Cardiac ventricle fibroblast (primary cell): ENCODE measurements at places on chromosomes 4 and X. TPM values are rescaled to one million over a fixed set of nuclear protein-coding genes. Genes with fewer than 3 reads are reported as not detected.

Gene CENPVL1
- not detected in 2 replicates for total RNA-seq

Gene ARHGEF9
- 8.9 and 10.5 TPM in 2 replicates for total RNA-seq

Gene CLCN4
- total RNA-seq = 6.2 and 6.8 TPM in 2 replicates

Gene RHOXF1
- not detected in 2 replicates for total RNA-seq

Gene FGG
- total RNA-seq = not detected in 2 replicates

Gene GABRG1
- not detected in 2 replicates for total RNA-seq

Gene NPY1R
- total RNA-seq = 0.12 TPM in 1 of 2 replicates, not detected in the other

Gene PHKA1
- 9.4 and 10.2 TPM in 2 replicates for total RNA-seq

Gene CXCL5
- total RNA-seq = 2.9 and 3.4 TPM in 2 replicates

Gene SATL1
- total RNA-seq = not detected in 2 replicates

Gene SERTM2
- not detected in 2 replicates for total RNA-seq

Gene DTHD1
- not detected in 2 replicates for total RNA-seq

Gene LRRC66
- 0.34 and 0.81 TPM in 2 replicates for total RNA-seq

Gene P2RY10
- total RNA-seq = not detected in 2 replicates

Gene GCNA
- 0.69 and 5.6 TPM in 2 replicates for total RNA-seq

Gene NLGN4X
- 3.3 and 4.2 TPM in 2 replicates for total RNA-seq

Gene MAGEB1
- total RNA-seq = not detected in 2 replicates

Gene IL2RG
- total RNA-seq = not detected in 2 replicates

Gene USP17L10
- not detected in 2 replicates for total RNA-seq

Gene ACSL1
- total RNA-seq = 54.8 and 57.8 TPM in 2 replicates

Gene ITIH6
- total RNA-seq = not detected in 2 replicates

Gene MFSD8
- total RNA-seq = 6.8 and 8.2 TPM in 2 replicates

Gene OPRPN
- total RNA-seq = not detected in 2 replicates
